Fibroblast of skin of scalp (primary cell): ENCODE measurements at places on chromosomes 7 and 10.

DNA sequence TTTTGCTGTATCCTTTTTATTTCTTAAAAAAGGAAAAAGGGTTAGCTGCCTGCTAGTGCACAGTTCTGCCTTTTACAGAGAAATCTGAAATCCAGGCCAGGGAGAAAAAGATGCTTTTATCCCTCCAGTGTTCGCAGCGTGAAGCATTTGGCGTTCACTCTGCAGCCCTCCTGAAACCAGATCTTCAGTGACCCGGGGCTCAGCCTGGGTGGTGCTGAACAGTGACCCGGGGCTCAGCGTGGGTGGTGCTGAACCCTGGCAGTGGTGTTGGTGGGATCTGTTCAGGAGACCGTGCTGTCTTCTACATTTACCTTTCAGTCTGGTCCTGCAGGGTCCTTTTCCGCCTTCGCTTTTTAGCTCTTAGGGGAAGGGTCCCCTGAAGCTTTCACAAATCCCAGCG is 164.7 kb upstream of the KLF6 start:
- DNase-seq: no peak

GRCh38 chr7:108421720-108422331 is 34.4 kb downstream of the NRCAM start:
- DNase-seq: no peak

DNA sequence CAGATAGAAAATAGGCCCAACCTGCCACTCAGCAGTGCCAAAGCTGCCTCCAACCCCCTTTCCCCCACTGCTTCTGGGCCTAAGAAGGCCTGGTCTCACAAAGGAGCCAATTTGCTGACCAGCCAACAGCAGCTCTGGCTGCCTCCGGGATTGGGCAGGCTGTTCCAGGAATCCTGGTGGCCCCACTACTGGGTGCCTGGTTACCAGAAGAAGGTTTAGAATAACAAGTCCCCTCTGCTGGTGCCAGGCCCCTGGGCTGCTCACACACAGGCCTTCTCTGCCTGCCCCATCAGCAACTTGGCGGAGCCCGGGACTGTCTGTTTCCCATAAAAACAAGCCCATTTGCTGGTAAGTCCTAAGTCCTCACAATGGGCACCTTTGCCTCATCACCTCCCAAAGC is 1.2 kb downstream of the PHKG1 start:
- no peak for DNase-seq

- DNase-seq: no peak
Measured at GRCh38 chr7:141600168-141601006, 49.2 kb downstream of the AGK start.

DNA sequence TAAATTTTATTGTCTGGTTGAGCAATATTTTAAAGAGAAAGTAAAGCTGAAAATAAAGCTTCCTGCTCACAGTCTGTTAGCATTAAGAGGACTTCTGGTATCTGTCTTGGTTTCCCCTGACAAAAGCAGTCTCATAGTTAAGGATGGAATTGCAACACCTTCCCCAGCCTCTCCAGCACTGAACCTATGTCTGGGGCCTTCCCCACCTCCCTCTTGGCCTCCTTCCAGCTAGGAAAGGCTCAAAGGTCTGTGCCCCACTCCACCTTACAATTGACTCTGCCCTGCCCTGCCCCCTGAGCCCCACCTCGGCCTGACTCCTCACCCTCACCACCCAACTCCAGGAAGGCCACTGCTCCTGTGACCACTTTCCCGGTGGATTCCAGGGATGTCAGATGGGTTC is 33.2 kb downstream of the COL17A1 start:
- no peak for DNase-seq
